Natural killer cell treated with Interleukin-12 subunit alpha and Interleukin-12 subunit beta and Interleukin-15 and Interleukin-18, amount 100 ng/mL, for 72 hours (primary cell): ENCODE measurements at places on chromosomes 13 and 19. TPM values are rescaled to one million over a fixed set of nuclear protein-coding genes. Genes with fewer than 3 reads are reported as not detected.

DNA sequence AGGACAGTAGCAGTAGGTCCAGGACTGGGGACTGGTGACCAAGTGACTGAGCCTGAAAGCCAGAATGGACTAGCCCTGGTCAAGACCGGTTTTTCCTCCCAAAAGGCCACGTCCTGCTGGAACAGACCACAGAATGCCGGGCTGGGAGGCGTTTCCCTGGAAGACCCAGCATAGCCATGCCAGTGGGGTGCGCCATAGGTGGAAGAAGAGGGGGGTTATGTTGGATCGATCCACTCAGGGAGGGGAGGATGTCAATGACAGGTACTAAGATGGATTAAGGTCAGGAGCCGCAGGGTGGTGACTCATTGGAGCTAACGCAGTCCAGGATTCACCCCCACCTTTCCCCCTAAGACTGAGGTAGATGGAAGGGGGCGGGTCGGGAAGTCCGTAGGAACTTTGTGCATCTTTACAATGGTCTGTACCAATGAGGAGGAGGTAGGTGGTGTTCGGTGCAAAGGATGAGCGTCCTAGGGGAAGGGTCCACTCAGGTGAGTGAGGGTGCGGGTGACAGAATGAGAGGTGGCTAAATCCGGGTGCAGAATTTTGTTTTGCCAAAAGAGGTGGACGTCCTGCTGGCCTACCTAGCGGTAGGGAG is 21.0 kb downstream of the VASP start:
- DNase-seq = no peak

- DNase-seq = no peak
These were observed 90.2 kb upstream of the CSNK1A1L start for GRCh38 chr13:37195621-37196020.

GRCh38 chr13:87671753-87672605 is 808 bp downstream of the SLITRK5 start:
- DNase-seq = no peak

GRCh38 chr13:75445717-75446499 is 36.1 kb downstream of the TBC1D4 start:
- DNase-seq = no peak

- no peak for DNase-seq
These were observed 600 bp upstream of the CAPN12 start for GRCh38 chr19:38744874-38745273.

GRCh38 chr19:51417107-51417809 is at the start of gene SIGLEC10:
TSS of gene SIGLEC10 (minus strand) at chr19:51417642. CDS start at chr19:51417581, 61 bp downstream.
- no peak for DNase-seq

The CTXN1 gene
- not detected for total RNA-seq

The PRSS57 gene
- 1.4 TPM for total RNA-seq

The NDFIP2 gene
- total RNA-seq = 54.1 TPM

The ZNF536 gene
- total RNA-seq = not detected
